GM19239 (cell line): ENCODE measurements at places on chromosomes 6 and 20.

- DNase-seq: no peak
Measured at GRCh38 chr20:32830437-32830836, 10.7 kb downstream of the MAPRE1 start.

DNA sequence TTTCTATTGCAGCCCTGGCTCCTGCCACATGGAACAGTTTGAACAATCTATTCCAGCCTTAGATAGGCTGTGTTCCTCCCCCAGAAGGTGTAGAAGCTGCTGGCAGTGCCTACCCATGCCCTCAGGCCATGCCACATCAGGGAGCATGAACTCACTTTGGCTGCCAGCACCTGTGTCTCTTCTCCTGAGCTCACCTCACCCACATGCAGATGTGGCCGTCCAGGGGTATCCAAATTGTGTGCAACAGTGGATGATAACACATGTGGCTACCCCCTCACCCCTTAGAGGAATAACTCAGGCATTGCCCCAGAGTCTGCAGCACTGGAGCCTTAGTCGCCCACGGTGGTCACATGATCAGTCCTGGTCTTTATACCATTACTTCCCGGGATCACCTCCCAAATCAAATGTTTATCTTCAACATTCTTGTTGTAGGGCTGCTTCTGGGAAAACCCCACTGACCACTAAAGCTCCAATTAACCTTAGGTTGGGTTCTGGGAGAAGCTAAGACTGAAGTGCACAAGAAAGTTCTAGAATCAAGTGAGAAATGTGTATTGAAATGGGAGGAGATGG is 110.4 kb downstream of the BANF2 start:
- no peak for DNase-seq

DNA sequence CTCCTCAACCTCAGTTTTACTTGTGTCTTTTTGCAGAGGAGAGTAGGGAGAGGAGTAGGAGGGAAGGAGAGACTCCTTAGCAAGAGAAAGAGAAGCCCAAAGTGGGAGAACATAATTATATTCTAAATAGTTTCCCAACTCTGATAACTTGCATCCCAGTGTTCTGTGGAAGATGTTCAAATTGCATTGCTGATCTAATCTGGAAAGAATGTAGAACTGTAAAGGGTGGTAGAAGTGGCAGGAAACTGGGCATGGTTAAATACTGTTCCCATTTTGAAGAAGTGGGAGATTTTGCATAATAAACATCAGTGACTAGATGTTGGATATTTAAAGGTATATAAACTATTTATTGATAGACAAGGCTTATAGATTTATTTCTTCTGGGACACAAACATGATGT is 42.6 kb upstream of the HMGN3 start:
- DNase-seq: no peak

DNA sequence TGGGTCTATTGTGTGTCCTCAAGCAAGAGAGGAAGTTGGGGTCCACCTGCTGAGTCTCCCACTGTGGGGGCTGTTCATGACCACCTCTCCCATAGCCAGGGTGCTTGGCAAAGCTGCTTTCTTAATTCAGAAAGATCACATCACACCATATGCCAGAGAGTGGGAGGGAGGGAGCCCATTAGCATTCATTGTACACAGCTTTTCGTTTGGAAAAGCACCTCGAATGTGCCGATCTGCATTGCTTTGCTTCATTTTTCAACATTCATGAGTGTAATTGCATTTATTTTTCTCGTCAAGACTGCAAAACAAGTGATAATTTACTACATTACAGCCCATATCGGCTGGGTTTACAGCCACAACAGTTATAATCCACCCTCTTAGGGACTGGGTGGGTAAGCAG is 327.3 kb downstream of the PTPRT start:
- DNase-seq: no peak

GRCh38 chr6:7542874-7543624 is 1.6 kb downstream of the DSP start:
- DNase-seq: no peak

- DNase-seq: no peak
Measured at GRCh38 chr6:7424967-7425807, 35.6 kb downstream of the RIOK1 start.

DNA sequence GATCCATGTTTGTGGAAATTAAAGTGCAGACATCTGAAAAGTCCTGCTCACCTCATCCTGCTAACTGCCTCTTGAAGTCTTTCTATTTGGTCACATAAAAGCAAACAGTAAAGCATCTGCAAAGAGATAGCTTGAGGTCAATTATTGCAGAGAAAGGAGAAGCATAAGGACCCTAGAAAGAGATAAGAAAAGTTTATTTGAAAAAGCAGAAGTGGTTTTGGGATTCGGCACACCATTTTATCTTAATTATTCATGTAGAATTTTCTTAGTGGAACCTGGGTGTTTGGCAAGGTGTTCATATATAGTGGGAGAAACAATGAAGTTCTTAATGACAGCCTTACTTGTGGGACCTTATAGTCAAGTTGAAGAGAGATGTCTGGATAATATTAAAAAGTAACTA is 280.8 kb downstream of the CENPW start:
- no peak for DNase-seq

- DNase-seq: peak; percentile 40
Measured at GRCh38 chr20:21808863-21809664, 103.6 kb downstream of the PAX1 start.

- DNase-seq: no peak
Measured at GRCh38 chr6:2055911-2056310, 189.5 kb downstream of the GMDS start.

GRCh38 chr20:20489648-20490341 is 121.9 kb downstream of the INSM1 start:
- no peak for DNase-seq

DNA sequence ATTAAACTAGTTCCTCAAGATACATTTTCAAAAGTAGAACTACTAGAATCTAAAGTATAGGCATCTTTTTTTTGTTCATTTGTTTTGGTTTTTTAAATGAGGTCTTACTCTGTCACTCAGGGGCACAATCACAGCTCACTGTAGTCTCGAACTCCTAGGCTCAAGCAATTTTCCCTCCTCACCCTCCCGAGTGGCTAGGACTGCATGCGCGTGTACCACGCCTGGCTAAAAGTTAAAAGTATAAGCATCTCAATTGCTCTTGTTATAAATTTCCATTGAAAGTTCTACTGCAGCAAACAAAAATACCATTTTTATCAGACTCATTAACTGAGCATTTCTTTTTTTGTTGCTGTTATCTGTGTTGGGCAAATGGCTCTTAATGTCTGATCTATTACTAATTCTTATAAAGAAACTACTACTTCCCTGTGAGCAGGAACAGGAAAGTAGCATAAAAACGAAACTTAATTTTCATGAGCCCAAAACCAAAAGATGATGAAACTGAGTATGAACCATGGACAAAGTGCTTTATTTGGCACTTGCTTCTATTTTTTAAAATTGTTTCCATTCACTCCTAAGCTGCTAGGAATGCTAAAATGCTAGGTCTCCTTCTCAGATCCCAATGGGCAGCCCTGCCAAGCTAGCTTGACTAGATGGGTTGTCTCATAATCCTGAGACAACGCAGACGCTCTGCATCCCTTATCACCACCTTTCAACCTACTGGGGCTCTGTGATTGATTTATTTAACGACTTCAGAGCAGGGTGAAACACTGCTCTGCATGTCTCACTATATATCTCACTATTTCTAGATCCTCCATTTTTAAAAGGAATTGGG is 36.9 kb downstream of the TRPC4AP start:
- no peak for DNase-seq

GRCh38 chr6:142885182-142885867 is 59.7 kb downstream of the HIVEP2 start:
- no peak for DNase-seq

DNA sequence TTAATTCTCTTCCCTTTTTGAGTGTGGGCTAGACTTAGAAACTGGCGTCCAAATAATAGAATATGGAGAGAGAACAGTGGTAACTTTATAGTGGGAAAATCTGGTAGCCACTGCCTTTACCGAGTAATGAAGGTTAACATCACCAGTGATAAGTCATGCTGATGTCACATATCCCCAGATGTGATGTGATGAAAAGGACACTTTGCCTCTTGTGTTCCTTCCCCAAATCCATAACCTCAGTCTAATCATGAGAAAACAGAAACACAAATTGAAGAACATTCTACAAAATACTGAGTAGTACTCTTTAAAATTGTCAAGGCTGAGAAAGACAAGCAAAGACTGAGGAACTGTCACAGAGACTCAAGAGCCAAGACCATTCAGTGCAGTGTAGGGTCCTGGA is 17.8 kb downstream of the ANKS1A start:
- no peak for DNase-seq

DNA sequence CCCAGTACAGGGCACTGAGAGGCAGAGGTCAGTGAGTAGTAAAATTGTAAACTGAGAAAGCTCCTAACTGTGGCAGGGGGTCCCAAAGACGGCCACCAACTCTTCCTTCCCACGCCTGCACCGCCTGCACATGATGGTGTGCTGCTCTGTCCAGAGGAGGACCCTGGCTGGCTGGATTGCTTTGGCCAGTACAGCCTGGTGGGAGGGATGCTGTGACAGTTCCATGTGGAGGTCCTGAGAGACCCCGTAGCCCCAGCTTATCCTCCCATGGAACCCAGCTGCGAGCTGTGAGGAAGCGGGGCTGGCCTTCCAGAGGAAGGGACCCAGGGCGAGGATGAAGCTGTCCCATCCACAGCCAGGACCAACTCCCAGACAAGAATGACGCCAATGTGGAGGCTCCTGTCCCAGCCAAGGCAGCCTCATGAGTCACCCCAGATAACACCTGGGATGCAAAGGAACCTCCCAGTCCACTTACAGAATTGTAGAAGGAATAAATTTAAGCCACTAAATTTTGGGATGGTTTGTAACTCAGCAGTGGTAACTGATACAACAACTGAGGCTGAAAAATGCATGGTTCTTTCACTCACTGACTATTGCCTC is 2.0 kb upstream of the ACSS1 start:
- no peak for DNase-seq

DNA sequence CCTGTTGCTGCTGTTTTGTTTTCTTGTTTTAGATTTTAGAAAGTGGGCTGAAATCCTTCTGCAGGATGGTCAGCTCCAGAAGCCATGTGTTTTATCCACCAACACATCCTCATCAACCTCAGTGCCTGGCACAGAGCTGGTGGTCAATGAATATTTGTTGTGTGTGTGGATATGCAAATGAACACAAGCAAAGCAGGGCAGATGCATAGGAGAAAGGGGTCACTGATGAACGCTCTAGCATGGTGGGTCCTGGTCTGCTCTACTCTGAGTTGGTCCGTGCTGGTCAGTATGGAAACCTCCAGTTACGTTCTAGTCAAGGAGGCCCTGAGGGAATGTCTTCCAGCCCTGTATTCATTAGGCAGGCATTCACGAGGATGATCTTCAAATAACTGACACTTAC is 682.5 kb downstream of the QKI start:
- DNase-seq: no peak

GRCh38 chr6:10363911-10364310 is 51.0 kb downstream of the TFAP2A start:
- no peak for DNase-seq

DNA sequence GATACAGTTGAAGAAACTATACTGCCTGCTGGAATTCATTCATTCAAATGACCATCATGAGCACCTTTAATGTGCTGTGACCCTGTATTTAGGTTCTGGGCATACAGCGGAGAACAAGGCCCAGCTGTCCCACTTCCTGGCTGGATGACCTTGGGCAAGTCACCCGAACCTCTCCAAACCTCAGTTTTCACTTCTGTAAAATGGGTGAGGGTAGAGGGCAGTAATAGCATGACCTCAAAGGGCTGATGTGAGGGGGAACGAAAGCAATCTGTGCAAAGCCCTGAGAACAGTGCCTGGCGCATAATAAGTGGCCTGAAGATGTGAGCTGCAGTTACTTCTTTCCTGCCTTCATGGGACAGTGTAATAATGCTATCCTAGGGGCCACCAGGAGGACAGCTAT is 20.5 kb upstream of the AAR2 start:
- no peak for DNase-seq

- DNase-seq: no peak
Measured at GRCh38 chr6:2695454-2696095, 55.1 kb downstream of the MYLK4 start.

DNA sequence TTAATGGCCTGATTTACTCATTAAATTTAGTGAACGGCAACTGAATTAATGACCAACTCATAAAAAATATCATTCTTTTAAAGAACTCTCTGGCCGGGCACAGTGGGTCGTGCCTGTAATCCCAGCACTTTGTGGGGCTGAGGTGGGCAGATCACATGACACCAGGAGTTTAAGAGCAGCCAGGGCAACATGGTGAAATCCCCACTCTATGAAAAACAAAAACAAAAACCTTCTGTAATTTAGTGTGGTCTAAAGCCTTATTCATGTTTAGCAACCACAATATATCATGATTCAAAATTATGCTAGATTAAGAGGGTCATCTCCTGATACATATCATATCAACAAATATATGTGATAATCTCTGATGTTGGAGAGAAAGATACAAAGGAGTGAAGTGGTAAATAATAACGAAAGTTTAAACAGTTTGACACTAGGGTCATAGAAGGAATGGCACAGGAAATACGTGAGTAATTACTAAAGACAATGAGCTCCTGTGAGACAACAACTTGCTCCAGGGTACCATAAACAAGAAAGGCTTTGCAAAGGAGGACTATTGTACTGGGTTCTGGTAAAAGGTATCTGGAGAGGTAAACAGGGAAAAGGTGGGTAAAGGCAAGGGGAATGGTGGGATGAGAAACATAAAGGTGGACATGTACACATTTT is 5.7 kb downstream of the ELOVL4 start:
- DNase-seq: no peak

DNA sequence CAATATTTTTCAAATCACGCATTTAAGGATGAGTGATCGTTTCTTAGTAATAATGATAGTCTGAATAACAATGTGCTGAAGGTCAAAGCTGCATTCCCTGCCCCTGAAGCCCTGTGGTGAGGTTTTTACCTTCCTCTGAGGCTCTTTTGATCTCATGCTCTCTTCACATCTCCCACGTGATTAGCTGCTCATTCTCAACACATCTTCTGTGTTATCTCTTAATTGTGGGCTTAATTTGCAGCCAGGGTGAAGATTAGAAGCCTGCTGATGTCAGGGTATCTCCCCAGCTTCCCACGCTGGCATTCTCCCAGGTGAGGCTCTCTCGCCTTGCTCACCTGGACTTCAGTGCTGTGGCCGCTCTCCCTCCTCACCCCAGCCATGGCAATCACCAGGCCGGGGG is 109.7 kb upstream of the FOXQ1 start:
- DNase-seq: no peak

DNA sequence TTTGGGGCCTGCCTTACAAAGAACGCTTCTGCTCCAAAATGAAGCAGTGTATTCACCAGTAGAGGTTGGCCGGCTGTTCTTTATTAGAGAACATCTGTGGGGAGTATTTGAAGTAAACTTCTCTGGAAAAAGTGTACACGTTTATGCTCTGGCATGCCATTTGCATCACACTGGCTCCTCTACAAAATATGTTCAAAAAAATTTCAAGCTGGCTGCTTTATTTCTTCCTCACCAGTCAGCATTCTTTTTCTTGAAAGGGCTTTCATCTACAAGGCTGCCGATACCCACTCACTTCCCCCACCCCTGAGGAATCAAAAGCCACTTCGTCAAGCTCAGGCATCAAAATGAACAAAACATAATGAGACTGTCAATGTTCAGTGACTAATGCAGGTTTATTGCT is 294.1 kb downstream of the TFAP2B start:
- no peak for DNase-seq

- no peak for DNase-seq
Measured at GRCh38 chr6:2503816-2504494, 246.8 kb downstream of the MYLK4 start.
